PC-9 (cell line): ENCODE measurements at places on chromosomes 7 and 10.

DNA sequence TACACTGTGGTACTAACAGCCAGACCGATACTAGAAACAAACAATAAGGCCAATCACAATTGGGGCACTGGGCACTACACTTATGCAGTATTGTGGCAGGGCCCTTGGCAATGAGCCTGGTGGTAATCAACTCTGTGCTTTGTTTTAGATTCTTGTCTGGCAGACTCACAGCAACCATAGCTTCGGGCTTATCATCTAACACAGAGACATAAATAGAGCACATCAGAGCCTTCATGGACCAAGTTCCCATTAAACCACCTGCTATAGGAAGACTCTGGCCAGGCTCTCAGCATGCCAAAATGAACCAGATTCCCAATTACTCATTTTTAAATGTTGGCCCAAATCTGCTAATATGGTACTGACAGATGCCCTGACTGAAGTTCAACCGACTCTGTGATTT, 218.6 kb downstream of the DGKI start:
- no peak for DNase-seq

DNA sequence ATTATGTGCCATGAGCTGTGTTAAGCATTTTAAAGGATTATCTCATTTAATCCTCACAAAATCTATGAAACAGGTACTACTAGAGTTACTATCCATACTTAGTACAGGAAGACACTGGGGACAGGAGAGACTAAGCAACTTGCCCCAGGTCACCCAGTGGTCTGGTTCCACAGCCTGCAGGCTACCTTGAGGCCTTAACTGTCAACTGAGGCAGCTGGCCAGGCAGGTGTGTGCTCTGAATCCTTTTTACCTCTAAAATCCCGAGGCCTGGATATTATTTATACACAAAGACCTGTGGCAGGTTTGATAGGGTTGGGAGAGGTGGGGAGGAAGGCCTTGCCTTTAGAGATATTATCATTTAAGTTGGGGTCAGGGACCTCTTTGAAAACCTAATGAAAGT, 3.1 kb downstream of the ZNF777 start:
- no peak for DNase-seq

DNA sequence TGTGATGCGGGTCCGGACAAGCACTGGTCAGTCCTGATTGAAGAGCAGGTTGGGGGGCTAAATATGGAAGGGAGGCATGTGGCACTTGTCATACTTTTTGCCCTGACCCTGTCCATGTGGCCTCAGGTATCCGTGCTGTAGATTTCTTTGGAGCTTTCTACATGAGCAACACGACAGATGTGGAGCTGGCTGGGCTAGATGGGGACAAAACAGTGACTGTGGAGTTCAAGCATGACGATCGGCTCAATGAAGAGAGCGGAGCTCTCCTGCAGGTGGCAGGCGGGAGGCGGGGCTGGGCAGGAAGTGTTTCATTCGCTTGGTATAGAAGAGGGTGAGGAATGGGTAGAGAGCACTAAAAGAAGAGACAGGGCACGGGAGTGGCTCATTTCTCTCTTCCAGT, 13.0 kb upstream of the CHCHD1 start:
- DNase-seq = no peak

- no peak for DNase-seq
These were observed 28.0 kb downstream of the IKZF1 start for GRCh38 chr7:50332241-50333165.

DNA sequence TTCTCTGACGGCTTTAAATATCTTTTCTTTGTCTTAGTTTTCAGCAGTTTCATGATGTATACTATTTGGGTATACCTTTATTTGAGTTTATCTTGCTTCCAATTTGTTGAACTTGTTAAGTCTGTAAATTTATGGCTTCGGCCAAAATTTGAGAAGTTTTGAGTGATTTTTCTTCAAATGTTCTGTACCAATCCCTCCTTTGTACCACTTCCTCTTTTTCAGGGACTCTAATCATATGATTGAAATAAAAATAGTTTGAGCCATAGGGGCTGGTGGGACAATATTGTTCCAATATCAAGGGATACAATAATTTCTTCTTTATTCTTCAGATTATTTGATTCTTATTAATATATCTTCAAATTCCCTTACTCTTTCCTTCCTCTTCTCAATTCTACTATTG, 43.1 kb upstream of the CTTNBP2 start:
- DNase-seq = no peak

DNA sequence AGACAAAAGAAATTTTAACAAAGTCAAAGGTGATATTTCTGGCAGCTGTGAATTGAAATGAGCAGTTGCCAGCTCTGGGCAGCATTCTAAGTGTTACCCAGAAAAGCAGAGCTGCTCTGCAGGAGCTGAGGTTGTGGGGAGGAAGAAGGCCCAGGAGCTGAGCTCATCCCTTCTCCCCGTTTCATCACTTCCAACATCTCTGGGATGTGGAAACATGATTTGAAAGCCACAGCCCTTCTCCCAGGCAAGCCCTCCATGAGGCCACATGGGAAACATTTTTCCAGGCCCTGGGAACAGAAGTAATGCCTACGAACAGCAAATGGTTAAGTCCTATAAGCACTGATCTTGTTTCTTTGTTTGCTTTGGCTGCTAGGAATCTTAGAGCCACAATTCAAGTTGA, 10.9 kb upstream of the DMBT1 start:
- DNase-seq = no peak
